ENCODE measurements at places on chromosomes 4 and X. TPM values are rescaled to one million over a fixed set of nuclear protein-coding genes. Genes with fewer than 3 reads are reported as not detected.

- DNase-seq, result peak; percentile 11
These were observed 28.1 kb downstream of the SLC25A43 start for GRCh38 chrX:119427024-119427794.

GRCh38 chr4:152485726-152486276, 50.1 kb downstream of the FBXW7 start:
- peak; percentile 89 for DNase-seq

Gene MND1
- 11.2 TPM for total RNA-seq

Gene TENM3
- total RNA-seq, result 51.3 TPM

DNA sequence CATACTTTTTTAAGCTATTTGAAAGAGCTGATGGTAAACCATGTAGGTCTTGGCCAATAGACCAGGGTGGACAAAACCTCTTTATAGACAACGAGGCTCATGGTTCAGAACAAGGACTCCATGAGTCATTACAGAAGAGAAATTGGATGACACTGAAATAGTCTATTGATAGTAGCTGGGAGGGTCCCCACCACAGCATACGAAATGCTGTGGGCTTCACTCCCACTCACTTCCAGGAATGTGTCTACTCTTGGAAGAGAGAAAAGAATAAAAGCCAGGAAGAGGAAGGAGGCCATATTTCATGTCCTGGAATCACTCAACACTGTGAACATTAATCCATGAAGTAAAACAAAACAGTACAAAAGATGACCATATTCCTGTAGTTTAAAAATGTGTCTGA, 82.3 kb upstream of the MXRA5 start:
- no peak for DNase-seq

Gene MAGED4B
- 12.9 TPM for total RNA-seq

GRCh38 chrX:27860337-27860736, 52.5 kb downstream of the MAGEB10 start:
- DNase-seq, result no peak

- peak; percentile 29 for DNase-seq
These were observed 70.1 kb upstream of the CBR4 start for GRCh38 chr4:169079942-169080827.

Gene PDE5A
- total RNA-seq, result 2.5 TPM

Gene MAGEA12
- total RNA-seq, result not detected

GRCh38 chrX:8749697-8750096, 17.8 kb upstream of the ANOS1 start:
- peak; percentile 12 for DNase-seq

- no peak for DNase-seq
These were observed 343.7 kb upstream of the PPP1R2C start for GRCh38 chrX:43121637-43122036.

DNA sequence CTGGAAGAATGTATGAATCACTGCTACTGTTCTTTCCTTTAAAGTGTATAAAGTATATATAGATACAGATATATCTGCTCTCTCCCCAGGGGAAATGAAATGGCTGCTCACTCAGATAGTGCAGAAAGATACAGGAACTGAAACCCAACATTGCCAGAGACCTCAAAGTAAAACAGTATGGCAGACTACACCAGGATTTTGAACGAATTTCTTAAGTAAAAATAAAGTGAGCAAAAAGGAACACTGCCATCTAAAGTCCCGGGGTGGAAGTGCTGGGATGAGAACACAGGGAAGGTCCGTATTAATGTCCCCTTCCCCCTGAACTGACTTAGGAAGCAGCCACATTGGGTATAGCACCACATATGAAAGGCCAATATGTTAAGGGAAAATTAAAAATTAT, 93.4 kb downstream of the TMA16 start:
- DNase-seq, result peak; percentile 1

Gene FRG2
- not detected for total RNA-seq

DNA sequence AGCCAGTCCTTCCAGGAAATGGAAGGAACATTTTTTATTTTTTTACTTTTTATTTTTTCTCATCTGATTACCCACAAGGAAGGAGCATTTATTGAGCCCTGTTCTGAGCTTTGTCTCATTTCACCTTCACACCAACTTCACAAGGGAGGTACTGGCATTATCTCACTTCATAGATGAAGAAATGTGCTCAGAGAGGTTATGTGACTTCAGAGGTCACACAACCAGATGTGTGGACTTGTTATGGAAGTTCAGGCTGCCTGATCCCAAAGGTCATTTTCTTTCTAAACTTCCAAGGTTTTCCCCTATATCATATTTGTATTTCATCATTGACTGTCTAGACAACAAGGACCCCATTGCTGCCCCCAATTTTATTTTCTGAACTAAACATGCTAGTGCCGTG, 160.3 kb downstream of the DCLK2 start:
- DNase-seq, result no peak

Gene SYTL4
- total RNA-seq, result 1.2 TPM

DNA sequence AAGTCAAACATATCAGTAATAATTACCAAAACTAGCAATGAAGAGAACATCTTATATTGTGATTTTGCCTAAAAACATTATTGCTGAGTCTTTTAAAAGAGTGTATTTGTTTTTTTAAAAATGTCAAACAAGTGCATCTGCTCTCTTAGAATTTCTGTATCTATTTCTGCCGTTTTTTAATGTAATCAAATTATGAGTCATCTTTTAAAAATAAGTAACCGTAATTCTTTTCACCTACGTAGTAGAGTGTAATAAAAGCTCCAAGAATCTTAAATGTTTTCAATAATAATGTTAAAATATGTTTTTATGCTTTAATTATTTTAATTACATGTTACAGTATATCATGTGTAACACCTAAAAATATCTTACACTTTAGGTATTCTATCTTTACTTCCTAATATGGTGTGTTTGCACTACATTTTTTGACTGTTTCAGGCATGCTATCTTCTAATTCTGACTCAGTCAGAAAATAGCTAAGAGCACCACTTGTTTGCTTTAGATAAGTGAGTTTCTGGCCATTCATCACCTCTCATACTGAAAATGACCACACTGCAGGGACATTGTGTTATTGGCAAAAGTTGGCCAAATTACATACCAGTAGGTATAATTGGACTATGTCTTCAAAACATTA, 368.5 kb downstream of the PCDH7 start:
- DNase-seq, result peak; percentile 50
